ENCODE measurements at places on chromosomes 5 and 9.

DNA sequence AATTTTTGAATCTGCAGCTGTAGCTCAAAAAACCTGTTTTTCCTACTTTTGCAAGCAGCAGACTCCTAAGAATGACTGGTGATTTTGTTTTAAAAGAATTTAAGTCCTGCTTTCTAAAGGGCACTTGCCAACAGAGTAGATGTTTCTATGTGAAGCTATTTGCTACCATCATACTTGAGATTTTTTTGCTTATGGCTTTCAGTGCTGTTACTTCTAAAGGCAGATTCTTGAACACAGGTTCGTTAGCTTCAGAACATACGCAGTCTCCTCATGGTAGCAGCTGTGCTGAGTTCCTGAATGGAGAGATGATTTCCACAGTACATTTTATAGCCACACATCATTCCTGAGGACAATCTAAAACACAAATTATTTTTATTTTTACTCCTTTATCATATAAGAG, 24.4 kb upstream of the ELL2 start:
- DNase-seq: no peak

- DNase-seq: no peak
Observed at GRCh38 chr9:7871977-7872730, 72.6 kb upstream of the DMAC1 start.

GRCh38 chr5:22242532-22242931, 610.6 kb downstream of the CDH12 start:
- no peak for DNase-seq

- DNase-seq: no peak
Observed at GRCh38 chr5:134252671-134253070, 26.8 kb upstream of the PPP2CA start.

DNA sequence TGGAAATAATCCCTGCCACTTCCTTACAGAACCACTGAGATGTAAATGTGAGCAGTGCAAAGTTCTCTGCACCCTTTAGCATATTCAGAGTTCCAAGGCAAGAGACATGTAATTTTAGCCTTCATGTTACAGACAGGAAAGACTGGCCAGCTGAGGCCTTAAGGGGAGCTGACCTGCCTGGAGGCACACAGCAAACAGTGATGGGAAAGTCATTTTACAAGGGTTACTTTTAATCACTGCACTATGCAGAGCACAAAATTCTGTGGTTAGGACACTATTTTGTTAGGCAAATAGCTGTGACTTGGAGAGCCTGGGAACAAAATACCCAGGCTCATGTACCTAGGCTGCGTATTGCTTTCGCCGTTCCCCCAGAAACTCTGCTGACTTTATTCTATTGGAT, 30.2 kb upstream of the TNIP1 start:
- no peak for DNase-seq

GRCh38 chr9:4617752-4618151, 44.3 kb upstream of the PLPP6 start:
- DNase-seq: no peak

DNA sequence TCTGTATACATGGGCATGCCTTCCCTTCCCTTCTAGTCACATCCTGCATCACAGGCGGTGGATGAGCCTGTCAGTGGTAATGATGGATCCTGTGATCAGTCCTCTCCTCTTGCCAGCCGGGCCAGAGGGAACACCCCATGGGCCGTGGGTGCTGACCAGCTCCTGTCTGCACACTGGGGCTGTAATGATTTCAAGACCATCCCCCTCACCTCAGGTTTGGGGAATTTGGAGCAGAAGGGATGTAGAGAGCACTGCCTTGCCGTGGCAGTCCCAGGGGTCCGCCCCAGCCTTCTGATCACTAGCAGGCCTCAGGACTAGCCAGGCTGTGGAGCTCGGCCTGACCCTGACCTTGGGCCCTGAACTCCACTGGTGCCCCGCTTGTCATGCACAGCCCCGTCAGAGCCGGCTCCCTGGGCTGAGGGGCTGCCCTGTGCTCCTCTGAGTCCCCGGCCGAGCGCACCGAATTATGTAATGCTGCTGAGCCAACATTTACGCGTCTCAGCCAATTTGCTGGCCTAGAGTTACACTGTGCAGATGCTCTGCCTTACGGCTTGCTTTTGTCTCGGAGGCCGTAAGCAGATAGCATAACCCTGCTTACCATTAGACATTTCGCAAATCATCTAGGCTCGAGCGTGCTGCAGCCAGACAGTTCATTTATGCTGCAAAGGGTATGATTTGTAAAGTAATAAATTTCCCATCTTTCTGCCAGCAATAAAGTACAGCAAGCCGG, 155.3 kb downstream of the MACROH2A1 start:
- DNase-seq: no peak

- no peak for DNase-seq
Observed at GRCh38 chr5:109767997-109768396, 78.3 kb downstream of the MAN2A1 start.

DNA sequence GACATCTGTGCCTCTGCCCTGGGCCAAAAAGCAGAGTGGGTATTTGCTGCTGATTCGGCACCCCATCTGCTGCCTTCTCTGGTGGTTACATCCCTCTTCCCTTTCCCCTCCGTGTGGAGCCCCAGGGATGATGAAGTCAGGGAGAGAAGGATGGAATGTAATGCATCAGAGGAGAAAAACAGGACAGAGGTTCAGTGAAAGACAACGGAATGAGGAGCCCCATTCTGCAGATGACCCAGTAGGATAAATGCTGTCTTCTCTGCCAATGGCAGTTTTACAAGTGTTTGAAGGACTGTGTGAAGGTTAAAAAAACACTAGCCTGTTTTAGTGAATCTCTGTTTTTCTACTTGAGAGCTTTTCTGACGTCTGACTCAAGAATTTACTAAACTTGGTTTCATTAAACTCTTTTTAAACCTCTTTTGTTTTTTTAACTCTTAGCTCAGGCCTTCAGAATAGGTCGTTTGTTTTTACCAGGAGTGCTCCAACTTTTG, 86.3 kb downstream of the NLN start:
- DNase-seq: no peak

- no peak for DNase-seq
Observed at GRCh38 chr9:73149371-73150067, 2.1 kb upstream of the ANXA1 start.

- DNase-seq: no peak
Observed at GRCh38 chr5:10354048-10354872, 765 bp downstream of the MARCHF6 start.

DNA sequence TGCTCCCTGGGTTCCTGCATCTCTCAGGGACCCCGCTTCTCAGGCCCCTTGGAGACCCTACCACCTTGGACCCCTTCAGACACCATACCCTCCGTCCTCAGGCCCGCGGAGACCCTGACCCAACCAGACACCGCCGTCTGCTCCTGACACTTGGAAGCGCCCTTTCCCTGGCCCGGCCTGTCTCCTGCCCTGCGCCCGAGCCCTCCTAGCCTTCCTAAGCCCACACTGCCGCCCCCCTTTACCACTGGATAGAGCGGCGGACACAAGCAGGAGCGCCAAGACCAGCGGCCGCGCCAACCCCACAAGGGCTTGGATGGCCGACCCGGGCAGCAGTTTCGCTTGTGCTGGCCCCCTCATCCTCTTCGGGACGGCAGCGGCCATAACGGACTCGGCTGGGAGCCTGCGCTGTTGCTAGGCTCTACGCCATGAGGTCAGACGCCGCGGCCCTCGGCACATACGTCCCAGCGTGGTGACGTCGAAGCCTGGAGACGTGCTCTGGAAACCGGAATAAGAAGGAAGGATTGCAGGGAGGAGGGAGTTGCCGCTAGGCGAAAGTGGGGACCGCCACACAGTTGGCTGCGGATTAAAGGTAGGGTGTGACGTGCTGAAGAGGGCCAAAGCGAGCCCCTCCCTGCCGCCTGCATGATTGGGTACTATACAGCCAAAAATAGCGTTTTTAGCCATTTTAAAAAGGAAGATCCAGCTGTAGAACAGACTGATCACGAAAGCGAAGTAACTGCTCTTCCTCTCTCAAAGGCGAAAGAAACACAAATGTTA, at the start of gene C5orf15:
Gene C5orf15 (minus strand): TSS at position 422 of the 777 bp plus-strand sequence. CDS start 41 bp downstream, at position 381.
- peak; percentile 70 for DNase-seq

GRCh38 chr5:84273517-84273883, 111.2 kb downstream of the EDIL3 start:
- no peak for DNase-seq

DNA sequence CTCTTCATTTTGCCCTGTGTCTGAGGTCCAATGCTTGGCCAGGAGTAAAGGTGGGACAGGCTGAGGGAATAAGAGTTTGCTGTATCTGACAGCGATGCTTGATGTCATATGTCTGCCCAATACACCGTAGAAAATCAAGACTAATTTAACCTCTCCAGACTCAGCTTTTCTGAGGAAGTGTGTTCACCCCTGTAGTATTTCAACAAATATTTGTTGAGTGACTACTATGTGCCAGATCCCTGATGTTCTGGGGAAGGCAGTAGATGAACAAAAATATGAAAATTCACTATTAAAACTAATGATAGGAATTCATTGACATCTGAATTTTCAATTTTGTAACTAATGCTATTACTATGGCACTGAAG, 489.7 kb downstream of the EBF1 start:
- no peak for DNase-seq

DNA sequence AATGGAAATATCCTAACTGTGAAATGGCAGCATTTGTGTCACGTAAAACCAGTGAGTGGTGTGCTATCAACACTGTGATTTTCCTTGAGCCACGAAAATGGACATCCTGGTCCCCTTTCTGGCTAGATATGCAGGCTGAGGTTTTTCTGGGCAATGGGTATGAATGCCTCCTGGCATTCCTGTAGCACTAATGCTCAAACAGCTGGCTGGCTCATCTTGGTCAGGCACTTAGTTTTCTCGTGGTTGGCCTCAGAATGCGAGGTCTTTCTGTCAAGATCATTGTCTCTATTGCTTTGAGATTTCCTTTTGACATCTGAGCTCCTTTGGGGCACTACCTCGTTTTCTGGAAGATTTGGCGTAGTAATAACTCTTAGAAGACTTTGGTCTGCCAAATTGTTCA, 15.6 kb downstream of the SLC1A3 start:
- DNase-seq: no peak

GRCh38 chr9:38061326-38061977, 7.6 kb downstream of the SHB start:
- no peak for DNase-seq

DNA sequence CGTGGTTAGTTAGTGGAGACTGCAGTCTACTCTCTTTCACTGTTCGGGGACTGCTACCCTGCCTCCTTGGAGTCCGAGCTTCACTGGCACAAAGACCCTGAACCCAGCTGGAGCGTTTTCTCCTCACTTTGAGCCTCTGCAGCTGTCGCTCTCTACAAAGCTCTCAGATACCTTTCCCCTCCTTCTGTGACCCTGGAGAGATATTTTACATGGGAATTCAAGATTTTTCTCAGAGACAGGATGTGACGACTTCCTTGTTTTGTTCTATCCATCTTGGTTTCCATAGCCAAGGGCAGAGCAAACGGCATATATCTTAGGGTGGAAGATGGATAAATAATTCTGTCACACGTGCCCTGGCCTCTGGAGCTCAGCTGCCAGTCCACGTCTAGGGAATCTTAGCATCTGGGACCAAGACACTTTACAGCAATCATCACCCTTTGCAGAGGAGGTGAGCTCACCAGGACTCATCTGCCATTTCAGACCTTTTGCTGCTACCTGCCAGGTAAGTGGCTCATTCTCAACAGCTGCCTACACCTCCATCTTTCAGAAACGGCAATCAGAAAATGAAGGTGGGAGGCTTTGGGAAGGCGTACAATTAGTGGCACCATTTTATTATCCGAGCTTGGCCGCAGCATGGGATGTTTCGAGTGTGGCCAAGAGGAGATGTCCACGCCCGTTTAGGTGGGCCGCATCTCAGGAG, at the start of gene BTNL9:
Gene BTNL9 (plus strand): TSS at position 336 of the 700 bp plus-strand sequence. CDS start 5,224 bp downstream, outside the sequence.
- no peak for DNase-seq

DNA sequence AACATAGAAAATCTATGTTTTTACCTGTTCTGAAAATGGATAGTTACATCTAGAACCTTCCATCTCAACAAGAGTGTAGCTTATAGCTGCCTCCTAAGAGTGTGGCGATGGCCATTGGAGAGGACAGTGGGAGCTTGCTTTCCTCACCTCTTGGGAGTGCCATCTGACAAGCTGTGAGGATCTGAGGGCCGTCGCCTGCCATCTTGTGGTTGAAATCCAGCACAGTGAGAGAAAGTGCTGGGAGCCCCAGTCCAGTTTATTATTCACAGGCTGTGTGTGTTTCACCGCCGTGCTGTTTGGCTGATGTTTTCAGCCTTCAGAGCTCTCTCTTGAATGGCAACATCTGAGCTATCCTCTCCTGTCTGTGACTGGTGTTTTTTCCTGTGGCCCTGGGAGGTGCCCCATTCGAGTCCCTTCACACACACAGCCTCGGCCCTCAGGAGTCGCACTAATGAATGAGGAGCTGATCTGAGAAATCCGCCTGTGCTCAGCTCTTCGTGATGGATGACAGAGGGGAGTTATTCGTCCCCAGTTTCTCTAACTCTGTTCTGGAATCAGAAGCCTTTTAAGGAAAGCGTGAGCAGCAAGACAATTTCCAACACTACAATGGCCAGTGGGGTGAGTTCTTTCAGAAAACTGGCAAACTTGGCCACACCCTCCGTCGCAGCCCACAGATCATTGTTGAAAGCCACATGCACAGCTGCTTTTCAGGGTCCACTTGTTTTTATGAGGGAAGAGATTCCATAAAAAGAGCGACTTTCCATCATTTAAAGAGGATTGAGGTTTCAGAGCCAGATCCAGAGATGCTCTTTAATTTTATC, 170.3 kb downstream of the PDZD2 start:
- no peak for DNase-seq

DNA sequence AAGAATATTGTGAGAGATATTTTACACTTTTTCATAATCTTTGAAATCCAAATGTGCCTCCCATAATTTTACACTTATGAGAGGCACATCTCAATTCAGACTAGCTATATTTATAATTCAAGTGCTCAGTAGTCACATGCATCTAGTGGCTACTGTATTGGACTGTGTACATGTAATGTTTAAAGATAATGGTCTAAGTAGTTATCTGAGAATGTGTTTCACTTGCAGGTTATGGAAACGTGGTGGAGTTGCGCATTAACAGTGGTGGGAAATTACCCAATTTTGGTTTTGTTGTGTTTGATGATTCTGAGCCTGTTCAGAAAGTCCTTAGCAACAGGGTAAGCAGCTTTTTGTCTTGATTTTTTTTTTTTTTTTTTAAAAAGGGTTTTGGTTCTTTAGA, 28.8 kb downstream of the G3BP1 start:
- no peak for DNase-seq

DNA sequence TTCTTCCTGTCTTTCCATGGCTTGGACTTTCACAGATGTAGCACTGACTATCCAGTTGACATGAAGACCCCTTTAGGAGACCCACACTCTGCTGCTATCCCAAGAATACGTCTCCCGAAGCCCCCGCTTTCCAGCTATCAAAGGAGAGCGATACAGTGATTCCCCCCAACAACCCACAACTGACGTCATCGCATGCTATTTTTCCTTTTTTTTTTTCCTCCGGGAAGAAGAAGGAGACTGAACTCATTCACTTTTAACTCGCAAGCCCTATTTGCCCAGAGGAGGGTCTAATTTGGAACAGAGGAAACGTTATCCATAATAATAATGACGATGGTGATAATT, 2.1 kb downstream of the PAPPA start:
- DNase-seq: no peak
